ENCODE measurements at places on chromosomes 5 and 9. TPM values are rescaled to one million over a fixed set of nuclear protein-coding genes. Genes with fewer than 3 reads are reported as not detected.

TYRP1 gene
- 10.7 TPM for total RNA-seq

NUTM2F gene
- not detected for total RNA-seq

PPP3R2 gene
- not detected for total RNA-seq

PCDHB11 gene
- total RNA-seq, result 0.86 TPM

FOXD4L6 gene
- not detected for total RNA-seq

- no peak overlapping the region for H3K4me3 ChIP-seq
- no peaks in the 10 kb centered on the region for H3K27me3 ChIP-seq
- DNase-seq, result no peak
- no peak overlapping the region for H3K27ac ChIP-seq
- H3K36me3 ChIP-seq, result no peaks in the 10 kb centered on the region
- no peaks in the 10 kb centered on the region for H3K4me1 ChIP-seq
Measured at GRCh38 chr9:86865952-86866351, 81.4 kb downstream of the GAS1 start.

DNA sequence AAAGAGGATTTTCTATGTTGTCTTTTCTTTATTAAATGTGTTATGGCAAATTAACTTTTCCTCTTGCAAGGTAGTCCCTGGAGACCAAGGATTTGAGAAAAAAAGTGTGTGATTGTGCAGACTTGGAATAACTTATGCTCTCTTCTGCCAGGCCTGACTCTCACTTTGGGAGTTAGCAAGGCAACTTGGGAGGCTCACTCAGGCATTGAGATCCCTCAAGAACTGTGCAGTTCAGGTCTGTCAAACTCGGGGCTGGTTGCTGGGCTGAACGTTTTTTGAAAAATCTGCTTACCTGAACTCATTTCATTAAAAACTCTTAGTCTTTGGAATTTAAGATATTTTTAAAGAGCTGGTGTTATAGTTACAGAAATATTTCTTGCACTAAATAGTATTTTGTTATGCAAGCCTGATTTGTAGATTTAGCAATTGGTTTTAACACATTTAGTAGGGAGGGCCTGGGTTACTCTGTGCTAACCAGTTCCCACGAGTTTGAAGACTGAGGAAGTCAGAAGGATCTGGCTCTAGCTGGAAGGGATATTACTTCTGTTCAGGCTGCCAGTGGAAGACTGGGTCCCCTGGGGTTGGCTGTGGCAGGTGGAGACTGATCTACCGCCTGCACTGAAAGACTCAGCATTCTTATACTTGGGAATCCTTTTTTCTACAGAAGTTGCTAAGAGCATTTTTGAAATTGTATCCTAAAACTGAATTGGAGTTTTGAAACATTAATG is 150.4 kb upstream of the PCSK5 start:
- H3K27ac ChIP-seq, result no peak overlapping the region
- H3K4me3 ChIP-seq, result no peak overlapping the region
- H3K4me1 ChIP-seq, result no peaks in the 10 kb centered on the region
- H3K27me3 ChIP-seq, result no peaks in the 10 kb centered on the region

- peak overlapping the region; percentile 24 for H3K27ac ChIP-seq
- H3K4me3 ChIP-seq, result peak overlapping the region; percentile 72
- H3K36me3 ChIP-seq, result peaks cover 3% of the 10 kb centered on the region
- DNase-seq, result no peak
- no peaks in the 10 kb centered on the region for H3K4me1 ChIP-seq
Measured at GRCh38 chr5:1593903-1594356, 70.2 kb upstream of the LPCAT1 start.

DNA sequence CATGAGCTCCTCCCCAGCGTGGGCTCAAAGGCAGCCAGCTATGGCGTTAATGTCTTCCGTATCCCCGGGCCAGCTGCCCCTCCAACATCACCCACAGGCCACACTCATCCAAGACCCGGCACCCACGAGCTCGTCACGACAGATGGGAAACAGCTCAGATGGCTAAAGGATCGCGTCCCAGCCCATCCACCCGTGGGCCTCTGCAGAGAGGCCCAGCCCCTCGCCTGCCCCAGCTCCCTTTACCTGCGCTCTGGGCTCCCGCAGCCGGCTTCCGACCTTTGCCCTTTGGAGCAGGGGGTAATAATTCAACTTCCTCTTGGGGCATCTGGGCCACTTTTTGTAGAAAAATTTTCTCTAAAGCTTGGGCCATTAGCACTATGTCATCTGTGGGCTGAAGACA is 16.5 kb downstream of the BRD3 start:
- no peak overlapping the region for H3K4me3 ChIP-seq
- H3K36me3 ChIP-seq, result peaks cover 3% of the 10 kb centered on the region
- no peaks in the 10 kb centered on the region for H3K27me3 ChIP-seq
- no peak for DNase-seq

DNA sequence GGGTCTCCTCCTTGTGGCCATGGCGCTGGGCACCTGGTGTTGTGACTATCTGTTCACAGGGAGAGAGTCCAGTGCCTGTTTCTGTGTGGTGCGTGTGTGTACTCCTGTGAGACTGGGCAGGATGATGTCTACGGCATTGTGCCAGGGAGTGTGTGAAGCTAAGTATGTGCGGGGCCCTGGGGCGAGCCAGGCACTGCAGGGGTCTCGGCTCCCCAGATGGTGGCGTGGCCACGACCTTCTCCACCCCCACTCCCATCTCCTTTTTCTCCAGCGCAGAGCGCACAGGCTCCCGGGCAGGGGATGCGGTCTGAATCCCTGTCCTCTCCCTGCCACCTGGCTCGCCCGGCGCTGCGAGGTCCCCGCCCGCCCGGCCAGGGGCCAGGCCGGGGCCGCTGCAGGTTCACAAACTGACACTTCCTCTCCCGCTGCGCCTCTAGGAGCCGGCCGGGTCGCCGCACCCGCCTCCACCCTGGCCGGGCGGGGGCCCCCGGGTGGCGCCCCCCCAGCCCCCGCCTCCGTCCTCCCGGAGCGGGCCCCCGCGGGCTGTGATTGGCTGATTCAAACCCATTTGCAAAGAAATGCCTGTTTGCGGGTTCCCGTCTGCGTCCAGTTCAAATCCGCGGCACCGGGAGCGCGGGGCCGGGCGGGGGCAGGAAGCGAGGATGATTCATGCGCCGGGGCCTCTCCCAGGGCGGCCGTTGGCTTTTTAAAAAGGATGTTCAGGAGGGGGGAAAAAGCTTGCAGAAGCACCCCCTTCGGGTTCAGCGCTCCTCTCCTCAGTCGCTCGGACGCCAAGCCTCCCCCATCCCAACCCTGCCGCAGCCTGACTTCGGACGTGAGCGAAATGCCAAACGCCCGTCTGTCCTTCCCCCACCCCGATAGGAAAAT is 790 bp downstream of the PHF19 start:
- DNase-seq, result peak; percentile 87
- H3K36me3 ChIP-seq, result no peaks in the 10 kb centered on the region
- peak overlapping the region; percentile 78 for H3K4me3 ChIP-seq
- peak overlapping the region; percentile 76 for H3K27ac ChIP-seq

DNA sequence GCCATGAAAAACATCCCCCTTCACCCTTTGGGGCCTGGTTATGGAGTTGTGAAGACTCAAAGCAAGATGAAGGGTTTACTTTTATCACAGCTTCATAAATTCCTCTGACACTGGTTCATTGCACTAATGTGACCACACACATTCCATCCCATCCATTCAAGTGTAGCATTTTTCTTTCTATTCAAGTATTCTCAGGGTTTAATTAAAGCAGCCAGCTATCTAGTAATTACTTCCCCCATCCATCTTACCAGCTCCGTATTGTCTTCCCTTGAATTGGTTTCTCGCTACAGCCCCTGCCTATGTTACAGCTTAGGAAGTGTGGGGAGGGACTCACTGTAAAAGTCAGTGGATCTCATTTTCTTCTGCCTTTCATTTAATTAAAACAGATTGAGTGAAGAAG is 387.0 kb upstream of the RFX3 start:
- H3K27me3 ChIP-seq, result no peaks in the 10 kb centered on the region
- H3K4me3 ChIP-seq, result no peak overlapping the region
- H3K4me1 ChIP-seq, result no peaks in the 10 kb centered on the region
- DNase-seq, result no peak

GRCh38 chr9:18698992-18699391 is 225.0 kb downstream of the ADAMTSL1 start:
- no peak for DNase-seq
- H3K27me3 ChIP-seq, result no peaks in the 10 kb centered on the region
- H3K4me1 ChIP-seq, result no peaks in the 10 kb centered on the region
- no peaks in the 10 kb centered on the region for H3K36me3 ChIP-seq
- H3K4me3 ChIP-seq, result no peak overlapping the region
- H3K27ac ChIP-seq, result no peak overlapping the region

- H3K4me1 ChIP-seq, result peaks cover 9% of the 10 kb centered on the region
- H3K36me3 ChIP-seq, result no peaks in the 10 kb centered on the region
- no peaks in the 10 kb centered on the region for H3K27me3 ChIP-seq
- no peak overlapping the region for H3K27ac ChIP-seq
- no peak for DNase-seq
- H3K4me3 ChIP-seq, result no peak overlapping the region
Measured at GRCh38 chr5:110736753-110737152, 2.1 kb upstream of the SLC25A46 start.

- H3K4me1 ChIP-seq, result peaks cover 8% of the 10 kb centered on the region
- H3K27ac ChIP-seq, result no peak overlapping the region
- peaks cover 48% of the 10 kb centered on the region for H3K27me3 ChIP-seq
- no peak overlapping the region for H3K4me3 ChIP-seq
Measured at GRCh38 chr9:34630402-34631154, 1.7 kb upstream of the ARID3C start.

DNA sequence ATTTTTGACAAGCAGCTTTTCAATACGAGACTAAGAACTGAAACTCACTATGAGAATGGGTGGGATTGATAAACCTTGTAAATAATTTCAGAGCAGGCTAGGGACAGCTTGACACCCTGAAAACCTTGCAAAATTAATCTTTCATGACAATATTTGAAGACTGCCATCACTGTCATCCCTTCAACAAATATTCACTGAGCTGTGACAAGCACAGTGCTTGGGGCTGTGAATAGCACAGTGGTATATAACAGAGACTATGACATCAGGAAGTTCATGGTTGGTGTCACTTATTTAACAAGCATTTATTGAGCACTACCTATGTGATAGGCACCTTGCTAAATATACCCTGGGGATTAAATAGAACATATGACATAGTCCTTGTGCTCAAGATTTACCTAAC is 741.0 kb upstream of the RIOK2 start:
- H3K4me3 ChIP-seq, result no peak overlapping the region
- no peaks in the 10 kb centered on the region for H3K4me1 ChIP-seq
- H3K27ac ChIP-seq, result no peak overlapping the region
- no peak for DNase-seq
- no peaks in the 10 kb centered on the region for H3K36me3 ChIP-seq
